ENCODE measurements at places on chromosomes 13 and 19.

GRCh38 chr19:15259907-15260306 is 27.7 kb upstream of the EPHX3 start:
- DNase-seq: no peak

DNA sequence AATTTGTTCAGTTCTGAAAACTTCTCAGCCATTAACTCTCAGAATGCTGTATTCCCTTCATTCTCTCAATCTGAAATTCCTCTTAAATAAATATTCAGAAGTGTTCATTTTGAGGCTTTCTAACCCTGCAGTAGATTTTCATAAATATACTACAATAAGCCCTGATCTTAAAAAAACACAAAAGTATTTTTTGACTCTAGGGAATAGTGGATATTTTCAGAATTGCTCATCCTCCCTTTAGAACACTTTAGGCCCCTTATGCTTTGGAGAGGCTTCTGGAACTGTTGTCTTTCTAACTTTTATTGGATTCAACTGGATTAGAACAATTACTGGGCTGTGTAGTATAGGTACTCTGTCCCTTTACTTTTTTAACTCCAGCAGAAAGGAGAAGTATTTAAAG is 1662.6 kb upstream of the MIR17HG start:
- no peak for DNase-seq

- no peak for DNase-seq
Observed at GRCh38 chr13:34452831-34453230, 489.2 kb upstream of the NBEA start.

DNA sequence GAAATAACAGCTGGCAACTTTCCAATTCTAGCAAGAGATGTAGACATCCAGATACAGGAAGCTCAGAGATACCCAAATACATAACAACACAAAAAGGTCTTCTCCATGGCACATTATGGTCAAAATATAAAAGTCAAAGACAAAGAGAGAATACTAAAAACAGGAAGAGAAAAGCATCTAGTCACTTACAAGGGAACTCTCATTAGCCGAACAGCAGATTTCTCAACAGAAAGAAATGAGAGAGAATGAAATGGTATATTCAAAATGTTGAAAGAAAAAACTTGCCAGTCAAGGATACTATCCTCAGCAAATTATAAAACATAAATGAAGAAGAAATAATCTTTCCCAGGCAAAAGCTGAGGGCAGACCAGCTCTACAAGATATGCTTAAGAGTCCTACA is 12.4 kb downstream of the ZNF780A start:
- no peak for DNase-seq

- DNase-seq: no peak
Observed at GRCh38 chr13:19607523-19608078, 25.9 kb upstream of the MPHOSPH8 start.

DNA sequence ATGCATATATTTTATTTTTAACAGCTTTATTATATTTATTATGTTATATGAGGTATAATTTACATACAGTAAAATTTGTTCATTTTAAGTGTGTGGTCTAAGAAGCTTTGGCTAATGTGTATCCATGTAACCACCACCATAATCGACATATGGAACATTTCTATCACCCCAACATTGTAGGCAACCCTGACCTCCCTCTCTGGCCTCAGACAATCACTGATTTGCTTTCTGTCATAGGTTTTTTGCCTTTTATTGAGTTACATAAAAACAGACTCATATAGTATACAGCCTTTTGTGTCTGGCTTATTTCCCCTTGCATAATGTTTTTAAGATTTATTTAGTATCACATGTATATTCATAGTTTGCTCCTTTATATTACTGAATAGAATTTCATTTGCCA is 90.7 kb upstream of the KL start:
- DNase-seq: no peak

GRCh38 chr13:70604448-70604847 is 496.2 kb upstream of the KLHL1 start:
- DNase-seq: no peak

- DNase-seq: no peak
Observed at GRCh38 chr19:29031216-29031615, 181.7 kb downstream of the UQCRFS1 start.

DNA sequence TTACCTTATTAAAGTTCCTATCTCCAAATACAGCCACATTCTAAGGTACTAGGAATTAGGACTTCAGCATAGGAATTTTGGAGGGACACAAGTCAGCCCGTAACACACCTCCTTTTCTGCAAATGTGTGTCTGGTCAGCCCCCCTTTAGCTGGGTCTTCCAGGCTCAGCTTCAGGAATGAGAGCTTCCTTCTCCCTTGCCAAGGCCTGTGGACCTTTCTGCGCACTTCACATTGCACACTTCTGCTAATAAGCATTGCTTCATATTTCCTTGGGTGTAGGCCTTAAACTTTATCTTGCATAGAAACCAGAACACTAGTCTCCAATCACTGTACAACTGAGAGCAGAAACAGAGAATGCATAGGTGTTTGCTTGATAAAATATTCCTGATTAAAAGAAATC is 4.5 kb upstream of the STK24 start:
- no peak for DNase-seq

DNA sequence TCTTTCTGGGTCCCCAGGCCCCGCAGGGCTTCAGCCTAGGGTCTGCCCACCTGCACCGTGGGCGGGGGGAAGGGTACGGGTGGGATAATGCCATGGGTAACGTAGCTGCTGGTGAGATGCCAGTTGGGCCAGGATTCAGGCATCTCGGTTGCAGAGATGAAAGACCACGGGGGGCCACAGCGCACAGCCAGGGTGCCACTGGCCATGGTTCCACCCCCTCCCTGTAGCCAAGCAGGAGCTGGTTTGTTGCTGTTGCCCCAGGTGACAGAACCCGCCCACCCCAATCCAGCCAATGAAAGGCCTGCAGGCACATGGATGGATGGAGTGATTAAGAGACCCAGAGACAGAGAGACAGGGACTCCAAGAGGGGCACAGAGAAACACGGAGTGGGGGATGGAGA is 1.0 kb upstream of the CGB7 start:
- DNase-seq: no peak
